RPMI7951 (cell line): ENCODE measurements at places on chromosomes 1 and 21. TPM values are rescaled to one million over a fixed set of nuclear protein-coding genes. Genes with fewer than 3 reads are reported as not detected.

The NUP210L gene
- not detected in 2 replicates for total RNA-seq

The SPRR1B gene
- not detected in 2 replicates for total RNA-seq

The KLHL21 gene
- total RNA-seq, result 11.1 and 14.6 TPM in 2 replicates

The SDC3 gene
- 27.3 and 35.3 TPM in 2 replicates for total RNA-seq

The FGR gene
- not detected in 2 replicates for total RNA-seq

The LRRC53 gene
- total RNA-seq, result not detected in 2 replicates

The CLCA4 gene
- total RNA-seq, result not detected in 2 replicates

The KIRREL1 gene
- 77.3 and 80.8 TPM in 2 replicates for total RNA-seq

The S100A9 gene
- total RNA-seq, result 1.1 and 2.4 TPM in 2 replicates

The SH2D5 gene
- 0.20 and 0.24 TPM in 2 replicates for total RNA-seq

The CD101 gene
- 0.39 and 0.48 TPM in 2 replicates for total RNA-seq

The FCER1A gene
- not detected in 2 replicates for total RNA-seq

The L1TD1 gene
- total RNA-seq, result not detected in 2 replicates

The HTR6 gene
- total RNA-seq, result 0.10 TPM in 1 of 2 replicates, not detected in the other

The OR14I1 gene
- total RNA-seq, result not detected in 2 replicates

The IFT25 gene
- 100 and 107 TPM in 2 replicates for total RNA-seq

The CD1D gene
- total RNA-seq, result 0.36 and 1.3 TPM in 2 replicates

The SPATA45 gene
- not detected in 2 replicates for total RNA-seq
